ENCODE measurements at places on chromosomes 5 and 9.

DNA sequence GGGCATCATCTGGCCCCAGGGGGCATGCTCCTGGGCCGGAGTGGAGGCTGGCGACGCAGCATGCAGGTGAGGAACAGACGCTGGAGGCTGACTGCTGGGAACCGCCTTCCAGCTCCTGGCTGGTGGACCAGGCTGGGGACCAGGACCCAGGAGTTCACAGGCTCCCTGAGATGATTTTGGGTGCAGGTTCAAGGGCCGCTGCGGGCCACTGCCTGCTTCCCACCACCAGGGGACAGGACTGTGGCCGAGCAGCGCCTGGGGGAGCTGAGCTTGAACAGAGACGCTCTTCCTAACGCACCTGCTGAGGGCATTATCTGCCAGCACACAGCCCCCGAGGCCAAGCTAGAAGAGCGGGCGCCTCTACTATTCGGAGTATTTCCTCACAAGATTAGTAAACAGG lies 132.1 kb upstream of the RAPGEF1 start:
- DNase-seq = no peak

GRCh38 chr5:134489227-134489944 lies 36.1 kb upstream of the JADE2 start:
- DNase-seq = no peak

DNA sequence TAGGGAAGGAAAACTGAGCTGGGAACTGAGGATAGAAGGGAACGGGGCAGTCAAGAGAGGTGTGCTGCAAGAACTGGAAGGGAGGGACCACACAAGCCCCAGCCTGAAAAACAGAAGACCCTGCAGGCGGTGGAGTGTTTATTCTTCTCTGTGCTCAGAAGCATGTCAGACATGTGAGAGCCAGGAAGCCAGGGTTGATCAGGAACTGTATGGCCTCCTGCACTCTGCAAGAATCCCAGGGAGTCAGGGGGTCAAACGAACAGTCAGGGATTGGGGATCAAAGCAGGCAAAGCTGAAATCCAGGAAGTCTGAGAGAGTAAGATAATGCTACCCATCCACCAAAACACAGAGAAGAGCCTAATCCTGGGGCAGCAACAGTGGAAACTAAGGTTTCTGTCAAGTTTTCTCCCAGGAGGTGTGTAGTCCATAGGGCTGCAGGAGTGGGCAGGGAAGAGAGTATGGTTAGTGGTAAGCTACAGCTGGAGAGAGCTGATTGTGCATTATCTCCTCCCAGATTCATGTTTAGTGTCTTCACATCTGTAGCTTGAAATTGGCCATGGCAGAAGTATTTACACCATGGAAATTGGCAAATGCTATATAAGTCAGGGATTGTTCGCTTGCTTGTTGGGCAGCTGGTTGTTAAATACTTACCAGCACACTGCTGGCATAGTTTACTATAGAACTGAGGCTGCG lies 115.4 kb upstream of the SLC44A1 start:
- DNase-seq = no peak

GRCh38 chr5:168118042-168118668 lies 173.3 kb upstream of the WWC1 start:
- no peak for DNase-seq

GRCh38 chr9:134666831-134667230 lies 25.2 kb downstream of the COL5A1 start:
- DNase-seq = no peak

DNA sequence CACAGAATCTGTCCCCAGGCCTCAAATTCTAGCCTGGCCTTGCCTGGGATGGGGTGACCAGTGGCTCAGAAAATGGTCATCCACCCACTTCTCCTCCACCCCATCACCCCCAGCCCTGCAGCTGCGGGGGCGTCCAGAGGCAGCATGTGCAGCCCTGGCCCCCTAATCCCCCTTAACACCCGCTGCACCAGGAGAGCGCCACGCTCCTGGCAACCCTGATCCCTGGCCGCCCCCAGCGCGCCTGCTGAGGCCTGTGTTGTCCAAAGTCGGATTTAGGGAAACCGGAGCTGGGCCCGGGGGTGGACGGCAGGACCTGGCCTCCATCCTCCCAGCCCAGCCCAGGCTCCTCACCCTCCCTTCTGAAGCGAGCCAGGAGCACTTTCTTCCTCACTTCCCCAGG lies 22.0 kb downstream of the NR5A1 start:
- DNase-seq = no peak

- no peak for DNase-seq
Observed at GRCh38 chr5:93331863-93332262, 249.2 kb downstream of the NR2F1-AS1 start.

GRCh38 chr5:94329115-94329514 lies 289.3 kb downstream of the KIAA0825 start:
- DNase-seq = no peak

DNA sequence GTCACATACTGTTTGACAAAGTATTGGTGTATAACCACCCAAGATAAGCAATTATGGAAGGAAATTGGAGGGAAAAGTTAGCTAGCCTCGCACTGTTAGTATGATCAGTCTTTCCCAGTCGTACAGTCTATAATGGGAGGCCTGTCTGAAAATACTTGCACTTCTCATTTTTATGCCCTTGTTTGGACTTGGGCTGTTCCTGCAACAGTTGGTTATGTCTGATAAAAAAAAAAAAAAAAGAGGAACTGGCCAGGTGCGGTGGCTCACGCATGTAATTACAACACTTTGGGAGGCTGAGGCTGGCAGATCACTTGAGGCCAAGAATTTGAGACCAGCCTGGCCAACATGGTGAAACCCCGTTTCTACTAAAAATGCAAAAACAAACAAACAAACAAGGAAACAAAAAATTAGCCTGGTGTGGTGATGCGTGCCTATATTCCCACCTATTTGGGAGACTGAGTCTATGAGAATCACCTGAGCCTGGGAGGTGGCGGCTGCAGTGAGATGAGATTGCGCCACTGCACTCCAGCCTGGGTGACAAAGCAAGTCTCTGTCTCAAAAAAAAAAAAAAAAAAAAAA lies 58.3 kb upstream of the ANKRD33B start:
- DNase-seq = no peak

DNA sequence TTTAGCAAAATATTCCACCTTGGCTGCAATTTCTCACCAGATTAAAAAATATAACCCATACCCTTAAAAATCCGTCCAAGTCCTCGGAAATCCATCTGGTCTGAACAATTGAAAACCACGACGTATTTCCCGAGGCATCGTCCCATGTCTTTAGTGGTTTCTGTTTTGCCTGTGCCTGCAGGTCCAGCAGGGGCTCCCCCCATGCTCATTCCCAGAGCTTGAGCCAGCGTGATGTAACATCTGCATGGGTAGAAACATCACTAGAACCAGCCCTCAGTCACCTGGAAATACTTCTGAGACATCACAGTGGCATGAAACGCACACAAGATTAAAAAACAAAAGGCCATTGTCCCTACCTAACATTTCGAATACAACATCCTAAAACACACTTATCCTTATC lies 114.0 kb downstream of the DNAH5 start:
- no peak for DNase-seq

GRCh38 chr9:136052472-136052880 lies 42.6 kb downstream of the NACC2 start:
- DNase-seq = no peak

DNA sequence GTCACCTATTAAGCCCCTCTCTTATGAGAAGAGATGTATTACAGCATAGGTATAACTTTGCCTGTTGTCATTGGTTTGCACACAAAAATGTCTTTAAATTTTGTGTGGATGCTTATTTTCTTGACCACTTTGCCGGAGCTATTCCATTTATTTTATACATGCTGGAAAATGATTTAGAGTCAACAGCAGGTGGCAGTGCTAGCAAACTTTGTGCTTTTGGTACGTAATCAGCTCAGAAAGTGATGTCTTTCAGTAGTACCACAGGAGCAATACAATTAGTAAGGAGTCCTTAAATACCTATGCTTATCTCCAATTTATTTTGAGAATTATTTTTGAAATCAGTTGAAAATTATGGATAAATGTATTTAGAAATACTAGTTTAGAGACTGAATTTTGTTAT lies 19.8 kb upstream of the NUDT12 start:
- no peak for DNase-seq

DNA sequence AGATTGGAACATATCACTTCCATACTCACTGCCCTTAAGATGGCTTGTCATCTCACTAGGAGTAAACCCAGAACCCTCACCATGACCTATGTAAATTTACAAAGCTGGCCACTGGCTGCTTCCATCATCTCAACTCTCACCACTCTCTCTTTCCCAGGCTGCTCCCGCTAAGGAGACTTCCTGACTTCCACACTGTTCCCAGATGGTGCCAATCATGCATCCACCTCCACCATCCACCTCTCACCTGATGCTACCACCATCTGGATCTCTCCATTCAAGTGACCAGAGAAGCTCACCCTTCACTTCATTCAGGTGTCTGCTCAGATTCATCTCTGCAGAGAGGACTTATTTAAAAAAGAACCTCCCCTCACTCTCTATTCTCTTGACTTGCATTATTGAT lies 91.3 kb downstream of the HTR4 start:
- no peak for DNase-seq

DNA sequence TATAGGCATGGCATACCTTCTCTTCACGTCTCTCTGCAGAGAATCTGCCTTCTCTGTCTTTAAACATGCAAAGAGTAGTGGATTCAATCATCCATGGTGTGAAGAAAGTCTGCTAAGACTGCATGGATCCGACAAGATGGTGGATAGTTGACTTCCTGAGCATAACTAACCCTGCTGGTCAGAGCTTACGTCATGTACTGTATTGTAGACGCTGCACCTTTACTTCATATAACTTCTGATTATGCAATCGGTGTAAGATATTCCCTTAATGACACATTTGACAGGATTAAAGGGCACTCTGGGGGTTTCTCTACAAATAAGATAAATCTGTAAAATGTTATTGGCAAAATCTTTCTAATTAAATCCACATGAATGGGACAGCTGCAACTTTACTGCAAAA lies 240.3 kb upstream of the NREP start:
- DNase-seq = no peak

DNA sequence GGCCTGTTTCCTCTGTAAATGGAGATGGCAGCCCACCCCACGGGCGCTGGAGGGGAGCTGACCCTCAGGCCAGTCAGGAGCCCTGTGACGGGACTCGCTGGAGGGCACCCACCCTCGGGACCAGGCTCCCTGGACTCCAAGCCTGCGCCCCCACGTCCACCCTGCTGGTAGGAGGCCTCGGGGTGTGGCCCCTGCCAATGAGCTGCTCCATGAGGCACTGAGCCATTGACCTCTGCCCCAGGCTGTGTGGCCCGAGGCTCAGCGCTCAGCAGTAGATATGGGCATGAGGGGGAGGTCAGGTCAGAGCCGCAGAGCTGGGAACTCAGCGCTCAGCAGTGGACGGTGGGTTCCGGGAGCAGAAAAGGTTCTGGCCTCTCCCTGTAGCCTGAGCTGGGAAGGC lies 52.3 kb upstream of the EGFL7 start:
- no peak for DNase-seq

GRCh38 chr9:108628316-108628715 lies 227.5 kb downstream of the ACTL7B start:
- DNase-seq = no peak

GRCh38 chr9:134568116-134568515 lies 73.5 kb upstream of the COL5A1 start:
- DNase-seq = no peak

DNA sequence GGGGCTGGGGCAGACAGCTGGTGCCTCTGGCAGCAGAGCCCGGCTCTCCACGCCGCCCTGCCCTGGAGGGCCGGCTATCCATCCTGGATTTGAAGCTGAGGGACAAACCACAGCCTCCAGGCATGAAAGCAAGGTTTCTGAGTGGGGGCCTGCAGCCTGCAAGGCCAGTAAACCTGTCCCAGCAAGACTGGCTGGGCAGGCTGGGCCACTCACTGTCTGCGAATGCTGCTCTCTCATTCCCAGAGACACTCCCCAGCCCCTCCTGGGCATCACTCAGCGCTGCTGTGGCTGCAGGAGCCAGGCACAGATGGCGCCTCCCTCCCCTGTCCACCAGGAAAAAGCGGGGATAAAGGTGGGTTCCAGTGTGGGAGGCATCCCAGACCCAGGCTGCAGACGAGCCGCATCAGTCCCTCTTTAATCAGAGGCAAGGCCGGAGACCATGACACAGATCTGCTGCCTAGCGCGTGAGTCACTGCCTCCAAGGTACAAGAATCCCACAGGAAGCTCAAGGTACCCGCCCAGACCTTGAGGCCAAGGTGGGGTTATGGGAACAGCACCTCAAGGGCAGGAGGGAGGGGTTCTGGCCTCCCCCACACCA lies 118.0 kb downstream of the VAV2 start:
- DNase-seq = no peak

- no peak for DNase-seq
Observed at GRCh38 chr5:93883459-93883858, 142.1 kb upstream of the POU5F2 start.

GRCh38 chr9:69951411-69951810 lies 92.2 kb upstream of the MAMDC2 start:
- DNase-seq = no peak

DNA sequence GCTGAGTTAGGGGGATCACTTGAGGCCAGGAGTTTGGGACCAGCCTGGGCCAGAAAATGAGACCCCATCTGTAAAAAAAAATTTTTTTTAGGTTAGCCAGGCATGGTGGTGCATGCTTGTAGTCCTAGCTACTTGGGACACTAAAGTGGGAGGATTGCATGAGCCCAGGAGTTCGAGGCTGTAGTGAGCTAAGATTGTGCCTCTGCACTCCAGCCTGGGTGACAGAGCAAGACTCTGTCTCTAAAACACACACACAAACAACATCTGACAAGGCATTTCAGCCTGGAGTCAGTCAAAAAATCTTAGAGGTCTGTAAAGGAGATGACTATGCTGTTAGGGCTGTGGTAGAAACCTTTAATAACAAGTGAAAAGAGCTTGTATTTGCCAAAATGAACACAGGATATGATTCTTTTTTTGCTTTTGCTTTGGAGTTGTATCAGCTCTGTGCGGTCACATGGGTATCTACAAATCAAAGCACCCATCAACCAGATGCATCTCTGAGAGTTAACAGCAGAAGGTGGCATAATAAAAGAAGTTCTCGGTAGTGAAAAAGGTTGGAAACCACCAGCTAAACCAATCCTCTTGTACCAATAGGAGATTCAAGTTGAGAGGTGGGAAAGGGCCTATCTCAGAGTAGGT lies 3.6 kb upstream of the PSMD5 start:
- DNase-seq = no peak

GRCh38 chr5:14175381-14175780 lies 32.2 kb downstream of the TRIO start:
- DNase-seq = no peak

DNA sequence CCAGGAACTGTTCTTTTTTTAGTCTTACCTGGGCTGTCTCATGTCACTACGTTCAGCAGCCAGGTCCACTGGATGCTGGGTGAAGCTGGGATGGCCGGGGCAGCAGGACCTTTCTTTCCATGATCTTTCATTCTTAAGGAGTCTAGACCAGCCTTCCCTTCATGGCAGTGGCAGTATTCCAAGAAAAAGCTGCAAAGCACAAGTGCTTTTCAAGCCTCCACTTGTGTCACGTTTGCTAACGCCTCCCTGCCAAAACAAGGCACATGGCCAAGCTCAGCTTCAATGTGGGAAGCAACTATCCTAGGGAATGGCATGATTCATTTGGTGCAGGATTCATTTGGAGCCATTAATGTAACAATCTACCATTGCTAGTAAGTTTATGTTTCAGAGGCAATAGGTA lies 94.8 kb downstream of the RCL1 start:
- no peak for DNase-seq

- no peak for DNase-seq
Observed at GRCh38 chr5:116675626-116675910, 100.9 kb upstream of the SEMA6A start.

- DNase-seq = no peak
Observed at GRCh38 chr9:94909250-94909894, 182.9 kb downstream of the AOPEP start.

Data from pulmonary artery endothelial cell (primary cell).